ENCODE measurements at places on chromosomes 2 and 18.
A peak's percentile ranks its signal among the peaks of the same experiment; 100 is the strongest.

DNA sequence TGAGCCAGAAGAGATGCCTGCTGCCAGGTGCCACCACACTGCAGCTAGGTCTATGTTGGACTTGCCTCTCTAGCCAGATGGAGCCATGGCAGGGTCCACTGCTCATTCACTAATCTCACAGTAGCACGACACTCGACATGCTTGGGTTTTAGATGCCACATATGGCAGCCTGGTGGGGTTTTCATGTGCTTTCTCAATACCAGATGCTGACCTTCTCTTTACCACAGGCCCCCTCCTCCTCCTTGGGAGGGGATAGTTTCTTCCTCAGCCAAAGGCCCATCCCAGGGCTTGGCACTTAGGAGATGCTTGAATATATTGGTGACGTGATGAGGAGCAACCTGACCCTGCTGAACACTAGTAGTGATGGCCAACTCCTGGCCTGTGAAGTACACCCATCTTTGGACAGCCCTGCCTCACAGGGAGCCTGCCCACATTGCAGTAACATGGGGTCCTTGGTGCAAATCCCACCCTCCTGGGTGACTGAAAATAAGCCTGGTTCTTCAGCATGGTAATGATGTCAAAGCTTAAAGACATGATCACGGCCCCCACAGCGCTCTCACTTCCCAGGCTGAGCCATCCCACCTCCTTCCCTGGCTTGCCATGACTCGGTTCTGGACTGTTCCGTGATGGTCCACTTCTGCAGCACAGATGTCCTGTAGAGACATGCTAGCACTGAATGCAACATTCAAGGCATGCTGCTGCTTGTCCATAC, 227.5 kb downstream of the SH3RF3 start:
- DNase-seq = no peak

- no peak for DNase-seq
Measured at GRCh38 chr2:85935170-85935745, 46.5 kb upstream of the ST3GAL5 start.

DNA sequence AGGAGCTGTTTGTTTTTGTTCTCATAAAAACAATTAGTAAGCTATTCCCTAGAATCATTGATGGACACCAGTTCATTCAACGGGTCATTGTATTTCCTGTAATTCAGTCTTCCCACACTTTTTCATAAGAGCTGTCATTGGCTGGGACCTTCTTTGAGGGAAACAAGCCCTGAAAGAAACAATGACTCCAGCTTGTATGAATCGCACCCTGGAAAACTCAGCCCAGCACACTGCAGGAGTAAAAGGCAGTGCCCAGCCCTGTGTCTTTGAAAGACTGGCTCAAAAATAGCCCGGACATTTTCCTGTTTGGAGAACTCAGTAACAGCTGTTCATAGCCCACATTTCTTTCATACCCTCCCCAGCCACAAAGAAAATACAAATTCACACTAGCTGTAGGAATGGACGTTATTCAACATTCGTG, 81.5 kb downstream of the NCKAP5 start:
- no peak for DNase-seq

DNA sequence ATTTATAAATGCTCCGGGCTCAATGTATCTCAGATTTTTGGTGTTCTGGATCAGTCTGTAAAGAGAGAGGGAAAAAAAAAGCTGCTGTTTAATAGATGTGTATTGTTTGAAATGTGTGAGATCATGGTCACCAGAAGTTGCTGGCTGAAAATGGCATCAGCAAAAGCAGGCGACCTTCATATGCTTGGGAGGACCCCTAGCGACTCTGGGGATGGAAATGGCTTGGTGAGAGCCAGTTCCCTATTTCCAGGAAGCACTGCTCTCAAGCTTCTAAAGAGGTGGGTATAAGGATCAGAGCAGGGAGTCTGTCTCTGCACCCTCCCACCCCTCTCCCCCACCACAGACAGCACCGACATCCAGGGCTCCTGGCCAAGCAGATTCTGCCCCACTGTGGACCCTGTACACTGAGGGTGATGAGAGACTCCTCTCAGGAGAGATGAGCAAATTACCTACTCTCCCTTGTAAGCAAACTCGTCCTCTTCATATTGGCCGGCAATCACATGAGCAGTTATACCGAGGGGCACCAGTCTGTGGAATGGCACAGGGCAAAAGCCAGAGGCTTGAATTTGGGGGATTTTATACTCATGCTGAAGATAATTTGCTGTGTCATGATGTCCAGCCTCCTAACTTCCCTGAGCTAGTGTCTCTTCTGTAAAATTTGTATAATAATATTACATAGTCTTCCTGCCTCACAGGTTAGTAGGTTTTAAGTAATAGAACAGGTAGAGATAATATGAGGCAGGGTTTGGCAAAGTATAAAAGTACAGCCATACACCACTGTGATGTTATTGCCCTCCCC, 29.6 kb downstream of the LHCGR start:
- no peak for DNase-seq

DNA sequence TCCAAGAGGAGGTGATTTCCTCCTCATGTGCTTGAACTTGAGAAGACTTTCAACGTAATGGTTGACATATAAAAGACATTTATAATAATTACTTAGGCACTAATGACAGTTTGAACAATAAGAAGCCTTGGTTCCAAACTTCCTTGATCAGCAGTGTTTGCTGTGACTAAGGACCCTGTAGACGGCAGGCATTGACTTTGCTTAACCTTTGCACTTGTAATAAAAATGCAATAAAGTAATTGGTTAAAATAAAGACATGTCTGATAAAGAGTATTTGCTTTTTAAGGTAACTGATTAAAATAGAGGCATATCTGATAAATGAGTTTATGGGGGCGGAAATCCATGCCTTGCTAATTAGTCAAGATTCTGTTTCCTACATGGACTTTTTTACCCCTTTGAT, 82.2 kb upstream of the ST8SIA3 start:
- DNase-seq = no peak

DNA sequence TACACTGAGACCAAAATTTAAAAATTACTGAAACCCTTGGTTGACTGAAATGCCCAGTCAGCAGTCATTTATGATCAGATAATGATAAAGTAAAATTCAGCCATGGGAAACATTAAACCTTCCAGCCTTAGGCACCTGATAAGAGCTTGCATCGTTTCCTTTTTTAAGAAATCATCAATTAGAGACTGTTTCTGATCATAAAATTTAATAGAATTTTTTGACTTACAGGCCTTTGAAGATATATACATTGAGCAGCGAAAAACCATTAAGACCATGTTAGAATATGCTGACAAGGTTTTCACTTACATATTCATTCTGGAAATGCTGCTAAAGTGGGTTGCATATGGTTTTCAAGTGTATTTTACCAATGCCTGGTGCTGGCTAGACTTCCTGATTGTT, 99.6 kb upstream of the CSRNP3 start:
- no peak for DNase-seq

DNA sequence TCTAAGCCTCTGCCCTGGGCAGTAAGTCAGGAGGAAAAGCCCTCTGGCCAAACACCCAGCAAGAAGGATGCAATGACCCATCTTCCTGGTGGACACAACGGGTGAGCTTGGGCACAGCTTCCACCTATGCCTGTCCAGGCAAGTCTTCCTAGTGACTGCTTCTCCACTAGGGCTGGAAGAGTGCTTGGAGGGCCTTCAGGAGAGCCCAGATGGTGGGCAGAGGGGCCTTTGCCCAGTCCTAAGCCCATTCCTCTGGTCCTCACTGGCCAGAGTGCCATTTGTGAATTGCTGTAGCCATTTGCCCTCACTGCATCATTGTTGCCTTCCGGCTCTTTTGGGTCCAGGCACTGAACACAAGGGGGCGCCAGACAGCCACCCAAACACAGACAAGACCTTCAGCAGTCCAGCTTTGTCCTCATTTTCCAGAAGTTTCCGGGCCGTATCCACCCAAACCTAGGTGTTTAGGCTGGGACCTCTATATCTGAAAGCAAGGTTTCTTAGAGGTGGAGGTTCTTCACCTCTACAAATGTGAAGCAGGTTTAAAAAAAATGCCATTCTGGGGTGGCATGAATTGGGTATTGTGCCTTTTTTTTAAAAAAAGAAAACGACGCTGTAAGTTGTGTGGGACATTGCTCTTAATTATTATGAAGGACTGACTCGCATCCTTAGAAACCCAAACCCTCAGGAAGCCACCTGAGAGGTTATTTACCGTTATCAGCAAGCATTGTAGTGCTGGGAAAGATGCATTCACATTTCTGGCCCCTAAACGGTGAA, 29.5 kb downstream of the PAX8 start:
- DNase-seq = peak; percentile 39

GRCh38 chr2:195450552-195451113, 206.4 kb upstream of the SLC39A10 start:
- no peak for DNase-seq

DNA sequence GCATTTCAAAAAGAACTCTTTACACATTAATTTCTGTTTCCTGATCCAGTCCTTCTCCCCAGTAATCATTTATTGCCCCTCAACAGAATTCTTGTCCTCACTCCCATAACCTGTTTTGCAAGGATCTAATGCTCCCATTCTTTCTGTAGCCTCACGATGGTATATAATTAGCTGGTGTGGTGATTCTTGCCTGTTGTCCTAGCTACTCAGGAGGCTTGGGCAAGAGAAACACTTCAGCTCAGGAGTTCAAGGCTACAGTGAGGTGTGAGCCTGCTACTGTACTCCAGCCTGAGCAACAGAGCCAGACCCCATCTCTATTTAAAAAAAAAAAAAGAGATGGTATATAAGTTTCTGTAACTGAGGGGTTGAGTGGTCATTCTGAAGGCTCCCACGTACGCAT, 7.7 kb upstream of the TRAPPC8 start:
- DNase-seq = no peak

DNA sequence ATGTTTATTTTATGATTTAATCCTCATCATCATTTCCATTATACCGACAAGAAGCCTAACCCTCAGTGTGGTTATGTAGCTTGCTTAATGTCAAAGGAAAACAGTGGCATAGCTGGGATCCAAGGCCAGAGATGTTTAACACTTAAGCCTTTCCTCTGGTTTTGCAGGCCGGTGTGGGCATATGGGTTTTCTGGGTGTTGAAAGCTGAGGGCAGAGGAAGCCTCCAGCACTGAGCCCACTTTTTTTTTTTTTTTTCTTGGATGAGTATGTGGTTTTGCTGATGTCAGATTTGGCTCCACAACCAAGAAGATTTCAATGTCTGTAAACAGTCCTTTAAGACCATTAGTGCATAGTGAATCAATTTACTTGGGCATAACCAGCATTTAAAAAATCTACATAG, 41.3 kb downstream of the LHCGR start:
- DNase-seq = peak; percentile 26

GRCh38 chr2:10128420-10128819, 5.9 kb downstream of the RRM2 start:
- no peak for DNase-seq

- no peak for DNase-seq
Measured at GRCh38 chr2:46273225-46273863, 23.9 kb upstream of the EPAS1 start.

- DNase-seq = no peak
Measured at GRCh38 chr2:158735822-158736580, 59.1 kb upstream of the DAPL1 start.

- no peak for DNase-seq
Measured at GRCh38 chr2:27903018-27903417, 12.5 kb downstream of the BABAM2 start.

DNA sequence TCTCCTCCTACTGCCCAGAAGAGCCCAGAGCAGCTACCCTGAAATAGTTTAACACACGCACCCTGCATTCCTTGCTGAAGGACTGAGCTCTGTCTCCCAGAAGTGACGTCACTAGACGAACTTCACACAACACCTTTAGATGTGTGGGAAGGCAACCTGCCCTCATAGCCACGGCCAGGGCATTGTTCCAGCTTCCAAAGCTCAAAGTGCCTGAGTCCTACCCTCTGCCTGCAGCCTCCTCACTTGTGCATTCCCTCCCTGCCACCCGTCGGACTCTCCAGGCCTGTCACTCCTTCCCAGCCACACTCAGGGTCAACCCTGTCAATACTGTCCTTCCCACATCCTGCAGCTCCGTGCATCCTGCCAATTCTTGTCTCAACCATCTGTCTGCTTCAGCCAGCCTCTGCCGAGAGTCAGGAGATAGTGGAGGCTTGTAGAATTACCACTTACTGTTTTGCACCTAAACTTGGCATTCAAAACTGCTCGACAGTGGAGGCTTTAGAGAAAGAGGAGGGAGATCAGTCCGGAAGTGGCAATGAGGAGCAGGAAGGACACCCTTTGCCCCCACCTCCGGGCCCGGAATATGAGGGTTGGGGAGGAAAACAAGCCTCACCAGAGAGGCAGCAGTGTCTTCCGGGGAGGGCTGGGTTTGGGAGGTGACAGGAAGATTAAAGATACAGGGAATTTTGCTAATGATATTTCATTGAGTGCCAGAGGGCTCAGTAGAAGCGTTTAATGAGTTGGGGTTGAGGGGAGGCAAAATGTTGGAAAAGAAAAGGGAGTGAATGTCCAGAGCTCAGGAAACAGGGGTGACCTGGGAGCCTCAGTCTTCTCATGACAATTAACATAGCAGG, 72.3 kb upstream of the ATG16L1 start:
- DNase-seq = no peak

DNA sequence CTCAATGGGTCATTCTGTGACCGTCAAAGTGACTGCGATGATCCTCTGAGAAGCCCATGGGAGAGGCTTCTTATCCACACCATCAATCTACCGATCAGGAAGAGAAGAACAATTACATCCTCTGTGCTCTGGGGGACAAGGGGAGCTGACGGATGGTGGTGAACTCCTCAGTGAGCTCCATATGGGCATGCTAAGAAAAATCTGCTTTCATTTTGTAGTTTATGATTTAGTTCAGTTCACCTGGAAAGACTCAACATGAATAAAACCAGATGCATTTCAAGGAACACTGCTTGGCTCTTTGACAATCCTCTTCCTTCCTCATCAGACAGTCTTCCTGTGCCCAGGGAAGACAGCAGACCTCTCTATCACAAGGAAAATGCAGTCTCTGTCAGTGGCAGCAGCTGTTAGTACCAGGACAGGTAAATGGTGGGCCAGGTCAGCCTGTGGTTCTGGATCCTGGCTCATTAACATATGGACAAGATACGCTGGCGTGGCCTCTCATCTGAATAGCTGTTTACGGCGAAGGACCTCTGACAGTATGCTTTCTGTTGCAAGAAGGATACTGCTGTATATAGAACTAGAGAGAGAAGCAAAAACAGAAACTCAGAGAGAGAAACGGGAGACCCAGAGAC, 176.9 kb downstream of the BCL2 start:
- no peak for DNase-seq

DNA sequence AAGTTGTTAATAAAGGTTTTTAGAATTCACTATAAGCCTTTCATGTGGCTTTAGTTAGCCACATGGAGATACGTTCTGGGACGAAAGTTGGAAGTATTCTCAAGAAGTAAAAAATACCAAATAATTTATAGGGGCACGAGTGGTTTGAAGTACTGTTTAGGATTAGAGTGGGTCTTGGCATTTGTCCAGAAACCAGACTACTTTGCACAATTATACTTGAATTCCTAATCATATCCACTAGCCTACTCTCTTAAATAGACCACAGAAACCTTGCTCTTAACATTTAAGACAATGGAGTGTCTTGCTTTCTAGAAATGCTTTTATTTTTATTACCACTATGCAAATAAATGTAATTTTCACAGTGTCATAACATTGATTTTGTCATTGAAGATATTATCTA, 44.6 kb downstream of the UBE2E3 start:
- DNase-seq = no peak

GRCh38 chr2:58594175-58594574, 353.1 kb upstream of the FANCL start:
- DNase-seq = no peak

GRCh38 chr2:213846856-213847255, 562.6 kb downstream of the SPAG16 start:
- DNase-seq = no peak

- no peak for DNase-seq
Measured at GRCh38 chr2:207734264-207734635, 22.8 kb downstream of the CCNYL1 start.

GRCh38 chr2:187715590-187715989, 161.4 kb upstream of the TFPI start:
- DNase-seq = no peak

- no peak for DNase-seq
Measured at GRCh38 chr18:69897397-69898108, 50.1 kb downstream of the CD226 start.

Data from fibroblast of skin of left biceps (primary cell).